NT2/D1 (cell line): ENCODE measurements at places on chromosomes 12 and 14.

- DNase-seq = no peak
Measured at GRCh38 chr14:55921511-55921910, 196.7 kb upstream of the PELI2 start.

GRCh38 chr14:102295270-102295669, 9.7 kb downstream of the MOK start:
- no peak for DNase-seq

DNA sequence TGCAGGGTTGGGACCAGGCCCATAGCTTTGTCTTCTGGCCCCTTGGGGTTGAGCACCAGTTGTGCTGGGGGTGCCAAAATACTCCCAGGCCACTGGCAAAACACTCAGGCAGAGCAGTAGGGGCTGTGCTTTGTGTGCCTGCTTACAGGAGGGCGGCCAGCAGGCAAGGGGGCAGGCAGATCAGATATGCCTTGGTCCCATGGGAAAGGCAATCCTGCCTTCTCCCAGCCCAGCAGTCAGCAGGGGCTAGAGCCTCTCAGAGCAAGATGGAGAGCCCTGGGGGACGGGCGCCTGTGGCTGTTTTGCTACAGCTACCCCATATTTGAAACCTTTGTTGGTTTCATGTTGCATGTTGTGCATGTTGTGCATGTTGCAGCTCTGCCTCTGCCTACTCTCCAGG, 36.2 kb upstream of the TMX1 start:
- no peak for DNase-seq

DNA sequence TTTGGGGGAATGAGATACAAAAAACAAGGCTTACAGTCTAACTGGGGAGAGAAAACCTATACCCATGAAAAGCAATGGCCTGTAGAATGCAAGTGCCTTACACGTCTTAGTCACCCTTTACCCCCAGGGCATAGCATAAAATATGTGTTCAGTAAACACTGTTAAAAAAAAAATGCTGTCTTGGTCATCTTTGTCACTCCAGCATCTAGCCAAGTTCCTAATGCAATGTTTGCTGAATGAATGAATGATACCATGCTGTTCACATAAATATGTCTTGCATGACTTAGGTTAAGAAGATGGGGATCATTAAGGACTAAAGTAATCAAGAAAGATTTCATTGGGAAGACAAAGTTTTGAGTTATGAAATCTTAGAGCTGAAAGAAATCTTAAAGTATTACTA, 38.5 kb downstream of the PPP2R5E start:
- no peak for DNase-seq

DNA sequence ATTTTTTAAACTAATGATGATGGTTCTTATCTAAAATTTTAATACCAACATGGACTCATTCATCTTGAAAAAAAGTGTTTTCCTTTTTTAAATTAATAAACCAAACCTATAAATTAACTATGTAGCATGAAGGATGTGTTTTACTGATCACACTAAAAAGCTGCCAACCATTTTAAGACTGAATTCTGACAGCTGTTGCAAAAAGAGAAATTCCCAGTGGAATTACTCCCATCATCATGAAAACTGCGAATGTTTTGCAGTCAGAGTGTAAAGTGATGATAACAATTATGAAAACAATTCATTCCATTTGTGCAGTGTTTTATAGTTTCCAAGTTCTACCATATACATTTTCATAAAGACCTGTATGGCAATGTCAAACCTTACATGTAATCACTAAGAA, 232.8 kb downstream of the SLC2A13 start:
- DNase-seq = no peak

DNA sequence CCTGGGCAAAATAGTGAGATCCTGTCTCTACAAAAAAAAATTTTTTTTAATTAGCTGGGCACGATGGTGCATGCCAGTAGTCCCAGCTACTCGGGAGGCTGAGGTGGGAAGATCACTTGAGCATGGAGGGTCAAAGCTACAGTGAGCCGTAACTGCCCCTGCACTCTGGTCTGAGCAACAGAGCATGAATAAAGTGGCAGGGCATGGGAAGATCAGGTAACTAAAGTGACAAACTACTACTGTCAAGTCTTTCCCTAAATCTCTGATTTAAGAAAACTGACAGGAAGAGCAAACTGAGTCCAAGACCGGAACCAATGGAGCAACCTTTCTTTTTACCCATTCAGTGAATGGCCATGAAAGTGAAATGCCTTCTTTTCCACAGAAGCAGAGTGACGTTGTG, 10.8 kb downstream of the DCAF5 start:
- DNase-seq = no peak

- no peak for DNase-seq
Measured at GRCh38 chr14:97415907-97416306, 618.7 kb downstream of the VRK1 start.

DNA sequence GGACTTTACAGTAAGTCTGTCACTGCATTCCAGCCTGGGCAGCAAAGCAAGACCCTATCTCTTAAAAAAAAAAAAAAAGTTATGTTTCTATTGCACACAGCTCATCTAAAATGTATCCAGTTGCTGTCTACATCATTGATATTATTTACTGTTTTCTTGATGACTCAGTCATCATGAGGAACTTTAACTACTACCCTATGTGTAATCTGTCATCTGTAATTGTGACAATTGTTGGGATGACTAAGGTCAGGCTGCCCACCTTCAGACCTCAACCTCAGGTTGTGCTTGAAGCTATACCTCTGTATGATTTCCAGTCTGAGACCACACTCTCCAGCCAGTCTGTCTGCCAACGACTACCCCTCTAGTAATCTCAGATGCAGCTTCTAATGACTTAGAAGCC, 15.3 kb downstream of the PPP1R13B start:
- no peak for DNase-seq

DNA sequence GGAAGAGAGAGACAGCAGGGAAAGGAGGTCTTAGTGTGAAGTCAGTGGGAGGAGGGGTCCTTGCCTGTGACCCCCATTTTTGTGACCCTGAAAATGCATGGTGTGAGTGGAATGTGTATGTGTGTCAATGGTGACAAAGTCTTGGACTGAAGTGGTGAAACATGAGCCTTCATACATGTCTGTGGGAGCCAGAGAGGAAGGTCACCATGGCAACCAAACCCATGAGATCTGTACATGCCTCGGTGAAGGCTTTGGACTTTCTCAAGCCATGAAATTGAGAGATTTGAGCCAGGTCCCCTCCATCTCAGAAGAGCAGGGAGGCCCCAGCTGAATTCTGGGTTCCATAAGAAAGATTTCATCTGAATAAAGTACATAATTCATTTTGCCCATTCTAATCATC, 108.7 kb downstream of the TTC8 start:
- no peak for DNase-seq

GRCh38 chr12:113436993-113437728, 15.0 kb downstream of the SDSL start:
- no peak for DNase-seq

DNA sequence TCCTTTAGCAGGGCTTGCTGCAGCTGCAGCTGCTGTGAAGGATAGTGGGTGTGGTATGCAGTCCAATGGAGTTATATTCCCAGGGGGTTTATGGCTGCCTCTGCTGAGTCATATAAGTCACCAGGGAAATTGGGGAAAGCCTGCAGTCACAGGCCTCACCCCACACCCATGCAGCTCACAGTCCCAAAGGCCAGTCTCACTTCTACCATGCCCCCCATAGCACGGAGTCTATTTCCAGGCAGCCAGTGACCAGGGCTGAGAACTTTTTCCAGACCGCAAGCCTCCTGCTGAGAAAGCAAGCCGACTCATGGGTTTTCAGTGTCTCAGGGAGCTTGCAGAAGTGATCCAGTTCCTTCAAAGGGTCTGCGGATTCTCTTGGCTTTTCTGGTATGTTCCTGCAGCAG, 322.4 kb upstream of the CLEC14A start:
- no peak for DNase-seq

DNA sequence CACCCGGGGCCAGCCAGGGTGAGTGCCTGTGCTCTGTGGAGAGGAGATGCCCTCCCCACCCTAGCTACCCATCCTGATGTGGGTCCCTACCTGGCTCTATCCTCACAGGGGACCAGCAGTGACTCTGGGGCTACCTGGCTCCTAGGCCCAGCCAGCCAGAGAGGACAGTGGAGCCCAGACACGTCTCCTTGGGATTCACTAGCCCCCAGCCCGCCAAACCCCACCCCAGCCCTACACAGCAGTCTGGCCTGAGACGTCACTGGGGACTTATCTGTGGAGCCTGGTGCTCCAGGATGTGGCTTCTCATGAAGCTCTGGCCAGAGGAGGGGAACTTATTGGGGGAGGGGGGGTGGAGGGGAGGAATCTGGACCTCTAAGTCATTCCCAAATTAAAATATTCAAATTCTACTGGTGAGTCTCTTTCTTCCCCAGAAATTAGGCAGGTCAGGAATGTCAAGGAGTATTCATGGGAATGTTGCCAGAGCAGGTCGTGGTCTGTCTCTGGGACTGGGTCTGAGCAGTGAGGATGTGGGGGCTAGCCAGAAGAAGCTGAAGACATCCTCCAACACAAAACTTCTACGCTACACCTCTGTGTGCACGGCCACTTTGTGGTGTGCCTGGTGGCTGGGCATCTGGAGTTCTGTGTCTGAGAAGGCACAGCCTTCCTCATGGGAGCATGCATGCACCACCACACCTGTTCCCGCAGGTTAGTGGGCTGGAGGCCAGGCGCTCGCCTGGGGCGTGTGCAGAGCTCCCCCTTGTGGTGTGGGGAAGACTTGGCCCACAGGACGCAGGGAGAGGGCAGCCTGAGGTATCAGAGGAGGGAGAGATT, 2.7 kb downstream of the CMTM5 start:
- no peak for DNase-seq

- DNase-seq = no peak
Measured at GRCh38 chr12:50362671-50363070, 33.7 kb downstream of the FAM186A start.

DNA sequence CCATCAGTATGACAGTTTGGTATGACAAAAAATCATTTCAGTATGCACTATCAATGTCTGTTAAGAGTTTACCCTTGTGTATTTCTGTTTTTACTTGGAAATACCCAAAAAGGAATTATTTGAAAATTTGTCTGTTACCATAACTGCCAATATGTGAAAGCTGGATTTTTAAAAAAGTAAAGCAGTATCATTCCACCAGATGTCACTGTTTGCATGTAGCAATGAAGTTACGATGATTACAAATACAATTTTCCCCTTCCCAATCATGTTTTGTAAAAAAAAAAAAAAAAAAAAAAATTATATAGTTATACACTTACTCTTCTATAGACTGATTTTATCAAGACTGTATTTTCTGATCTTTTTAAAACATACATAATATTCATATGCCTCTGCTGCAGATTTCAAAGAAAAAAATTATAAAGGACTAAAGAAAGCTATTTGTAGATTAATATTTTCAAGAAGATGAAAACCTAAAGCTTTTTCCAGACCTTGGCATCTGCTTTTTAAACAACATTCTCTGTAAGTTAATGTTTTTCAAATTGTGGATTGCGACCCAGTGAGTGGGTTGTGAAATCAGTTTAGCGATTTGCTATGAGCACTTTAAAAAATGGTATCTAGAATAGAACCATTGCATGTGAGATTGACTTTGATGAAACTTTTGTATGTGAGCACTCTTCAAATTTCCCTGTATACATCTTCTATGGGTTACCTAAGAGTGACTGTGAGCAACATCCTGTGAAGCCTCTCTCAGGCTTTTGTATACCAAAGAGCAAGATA, 114.2 kb downstream of the TTC6 start:
- DNase-seq = peak; percentile 1

DNA sequence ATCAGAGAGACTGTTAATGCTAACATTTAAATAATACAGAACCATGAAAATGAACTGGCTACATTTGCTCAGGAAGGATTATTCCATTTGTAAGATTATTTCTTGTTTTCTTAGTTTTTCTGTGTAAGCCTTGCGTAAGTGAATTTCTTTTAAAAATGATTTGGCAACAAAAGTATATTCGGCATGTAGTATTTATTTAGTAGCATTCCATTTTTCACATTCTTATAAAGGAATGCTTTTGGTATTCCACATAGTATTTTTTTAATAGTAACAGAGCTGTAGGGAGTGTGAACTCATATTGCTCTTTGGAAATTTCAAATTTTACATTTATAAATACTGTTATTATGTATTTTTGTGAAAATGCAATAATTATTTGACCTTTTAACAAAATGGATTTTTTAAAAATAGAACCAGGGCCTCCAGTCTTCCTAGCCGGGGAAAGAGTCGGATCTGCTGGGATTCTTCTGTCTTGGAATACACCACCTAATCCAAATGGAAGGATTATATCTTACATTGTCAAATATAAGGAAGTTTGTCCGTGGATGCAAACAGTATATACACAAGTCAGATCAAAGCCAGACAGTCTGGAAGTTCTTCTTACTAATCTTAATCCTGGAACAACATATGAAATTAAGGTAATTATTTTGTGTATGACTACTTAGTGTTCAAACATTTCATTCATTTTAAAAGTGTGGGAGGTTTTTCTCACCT, 1.2 kb downstream of the PTPRQ start:
- DNase-seq = no peak

DNA sequence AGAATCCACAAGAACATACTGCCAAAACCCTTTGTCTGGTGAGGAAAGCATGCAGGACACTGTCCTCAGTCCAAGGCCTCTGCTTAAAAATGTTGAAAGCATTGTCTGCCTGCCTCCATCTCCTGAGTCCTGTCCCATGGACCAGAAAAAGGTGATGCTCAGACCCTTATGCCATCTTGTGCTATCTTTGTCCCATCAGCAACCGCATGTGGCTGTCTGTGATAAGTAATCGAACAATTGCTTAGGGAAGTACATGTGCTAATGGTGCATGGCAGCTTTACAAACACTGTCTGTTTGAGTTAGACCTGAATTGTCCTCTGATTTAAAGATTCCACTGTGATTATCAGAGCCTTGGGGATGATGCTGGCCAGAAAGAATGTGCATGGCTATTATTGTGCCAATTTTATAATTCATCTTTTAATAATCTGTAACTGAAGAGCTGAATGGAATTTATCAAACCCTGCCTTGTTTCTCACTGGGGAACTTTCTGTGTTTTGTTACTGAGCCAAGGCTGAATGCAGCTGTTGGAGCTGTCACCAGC, 177.5 kb downstream of the DACT1 start:
- no peak for DNase-seq

DNA sequence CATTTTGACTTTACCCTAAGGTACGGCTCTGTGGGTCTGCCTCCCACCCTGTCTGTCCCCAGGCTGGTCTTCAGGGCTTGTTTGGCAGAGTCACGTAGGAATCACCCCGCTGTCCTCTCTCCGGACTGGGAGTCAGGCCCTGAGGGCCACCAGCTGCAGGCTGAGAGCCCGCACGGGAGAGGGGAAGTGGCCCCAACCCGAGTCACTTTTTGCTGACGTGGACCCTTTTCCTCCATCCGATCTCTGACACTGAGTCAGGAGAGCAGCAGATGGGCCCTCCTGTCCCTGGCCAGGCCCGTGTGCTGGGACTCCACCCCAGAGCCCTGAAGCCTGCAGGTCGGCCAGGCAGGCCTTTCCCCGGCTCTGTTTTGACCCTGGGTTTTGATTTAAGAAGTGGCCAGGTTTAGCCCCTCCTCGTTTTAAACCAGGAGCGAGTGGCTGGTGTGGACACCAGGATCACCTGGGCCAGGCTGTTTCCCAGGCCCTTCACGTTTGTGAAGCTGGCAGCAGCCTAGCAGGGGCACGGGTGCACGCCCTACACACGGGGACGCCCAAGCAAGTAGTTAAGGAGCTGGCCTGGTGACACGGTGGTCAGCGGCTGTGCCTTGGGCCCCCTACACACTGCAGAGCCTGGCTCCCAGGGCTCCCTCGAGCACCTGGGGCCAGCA, 12.5 kb upstream of the TEX22 start:
- DNase-seq = no peak

GRCh38 chr14:61406198-61406597, 84.8 kb downstream of the PRKCH start:
- no peak for DNase-seq

- no peak for DNase-seq
Measured at GRCh38 chr14:102575160-102575845, 17.1 kb upstream of the RCOR1 start.
